ENCODE measurements at places on chromosomes 5 and 9.

- peak; percentile 4 for DNase-seq
Observed at GRCh38 chr5:140925806-140926442, at the start of gene PCDHAC1. PCDHAC1 (plus strand) TSS chr5:140926299; CDS start chr5:140926893, 594 bp downstream.

DNA sequence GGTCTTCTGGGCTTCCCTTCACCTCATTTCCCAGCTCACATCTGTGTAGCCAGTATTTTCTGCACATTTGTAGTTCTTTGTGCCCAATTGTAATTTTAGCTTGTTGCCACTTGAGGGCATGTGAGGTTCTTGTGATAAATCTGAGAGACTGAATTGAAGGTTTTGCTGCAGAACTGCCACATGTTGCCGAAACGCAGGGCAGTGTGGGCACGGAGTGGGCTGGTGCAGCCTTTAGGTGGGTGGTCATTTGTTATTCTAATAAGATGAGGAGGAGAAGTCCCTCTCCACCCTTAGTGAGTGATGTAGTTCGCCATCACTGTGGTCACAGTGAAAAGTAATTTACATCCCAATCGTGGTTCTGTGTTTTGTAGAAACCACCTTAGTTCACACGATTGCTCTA lies 21.2 kb downstream of the OTULIN start:
- peak; percentile 55 for DNase-seq

DNA sequence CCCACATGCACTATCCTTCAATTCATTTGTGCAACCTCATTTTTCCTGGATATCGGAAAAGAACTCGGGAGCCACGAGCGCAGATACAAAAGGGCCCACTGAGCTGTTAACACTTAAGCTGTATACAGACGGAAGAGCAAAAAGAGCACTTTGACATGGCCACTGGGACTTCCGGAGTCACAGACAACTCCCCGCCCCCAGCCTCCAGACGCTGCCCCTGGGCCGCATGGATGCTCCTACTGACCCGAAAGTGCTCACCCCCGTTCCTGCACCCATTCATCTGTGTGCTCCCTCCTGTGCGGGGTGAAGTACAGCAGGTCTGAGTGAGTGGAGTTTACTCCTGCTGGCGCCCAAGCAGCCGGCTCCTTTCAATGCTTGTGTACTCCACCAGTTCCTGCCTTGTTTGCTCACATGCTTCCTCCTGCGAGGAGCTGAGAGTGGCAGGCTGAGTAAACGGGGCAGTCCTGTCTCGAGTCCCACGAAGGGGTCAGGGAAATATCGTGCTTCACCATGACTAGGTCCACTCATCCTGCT lies 901.0 kb upstream of the CTNND2 start:
- DNase-seq: peak; percentile 1

- DNase-seq: peak; percentile 90
Observed at GRCh38 chr9:37963936-37964739, 60.2 kb upstream of the SLC25A51 start.

- DNase-seq: no peak
Observed at GRCh38 chr9:128048663-128049062, 18.5 kb downstream of the NAIF1 start.

DNA sequence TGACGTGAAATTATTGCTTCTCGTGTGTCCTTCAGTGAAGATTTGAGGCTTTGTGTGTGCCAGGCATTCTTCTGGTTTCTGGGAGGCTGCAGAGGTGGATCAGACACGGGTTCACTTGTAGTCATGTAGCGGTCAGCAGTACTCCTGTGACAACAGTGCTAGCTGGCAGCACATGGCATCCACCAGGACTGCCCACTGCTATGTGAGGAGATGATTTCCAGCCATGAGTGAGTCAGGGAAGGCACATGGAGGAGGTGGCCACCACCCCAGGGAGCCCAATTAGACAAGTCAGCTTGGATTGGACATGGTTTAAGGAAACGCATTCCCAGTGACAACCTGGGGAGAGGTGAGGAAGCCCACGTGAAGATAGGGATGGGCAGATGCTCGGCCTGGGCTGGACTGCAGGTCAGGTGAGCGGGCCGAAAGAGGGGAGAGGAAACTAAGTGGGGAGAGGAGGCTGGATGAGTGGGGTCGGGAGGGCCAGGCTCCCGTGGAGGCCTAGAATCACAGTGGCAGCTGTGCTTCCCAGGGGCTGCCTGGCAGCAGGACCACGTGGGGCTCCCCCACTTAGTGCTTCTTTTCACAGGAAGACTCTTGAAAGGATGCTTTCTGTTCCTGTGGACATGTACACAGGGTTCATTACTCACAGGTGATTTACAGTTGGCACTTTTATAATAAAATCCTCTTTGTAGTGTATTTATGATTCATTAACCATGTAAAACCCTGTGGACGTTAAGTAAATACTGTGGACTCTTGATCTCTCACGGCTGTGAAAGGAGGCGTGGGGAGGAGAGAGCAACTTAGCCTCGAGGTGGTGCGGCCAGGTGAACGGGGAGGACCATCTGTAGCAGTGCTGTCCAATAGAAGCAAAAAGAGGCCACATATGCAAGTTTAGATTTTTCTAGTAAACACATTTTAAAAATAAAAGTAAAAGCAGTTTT lies 80.0 kb upstream of the OTULINL start:
- DNase-seq: peak; percentile 33

- DNase-seq: no peak
Observed at GRCh38 chr5:154778534-154778933, 23.4 kb downstream of the LARP1 start.

DNA sequence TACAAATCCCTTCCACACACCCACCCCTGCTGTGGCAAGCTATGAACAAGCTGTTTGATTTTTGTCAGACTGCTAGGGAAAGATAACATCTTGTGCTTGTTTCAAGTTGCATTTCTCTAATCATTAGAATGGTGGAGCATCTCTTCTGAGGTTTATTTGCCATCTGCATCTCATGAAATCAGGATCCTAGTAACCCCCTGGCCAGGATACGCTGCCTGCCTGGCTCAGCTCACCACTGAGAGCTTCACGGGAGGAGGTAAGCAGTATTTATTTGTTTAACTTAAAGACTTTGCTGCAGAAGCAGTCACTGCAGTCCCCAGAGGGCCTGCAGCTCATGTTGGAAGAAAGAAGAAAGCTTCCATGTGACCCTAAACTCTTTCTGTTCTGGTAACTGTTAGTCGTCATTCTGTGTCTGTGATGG lies 83.3 kb upstream of the CXCL14 start:
- DNase-seq: no peak

GRCh38 chr9:93899609-93900435 lies 55.3 kb downstream of the BARX1 start:
- DNase-seq: no peak

- no peak for DNase-seq
Observed at GRCh38 chr9:82554381-82554780, 508.6 kb downstream of the RASEF start.

GRCh38 chr5:93395971-93396379 lies 185.0 kb downstream of the NR2F1-AS1 start:
- no peak for DNase-seq

All from A172 (cell line).